ENCODE measurements at places on chromosomes 16 and 17.
A peak's percentile ranks its signal among the peaks of the same experiment; 100 is the strongest.

- DNase-seq = no peak
These were observed 241.8 kb upstream of the SOX9 start for GRCh38 chr17:71878998-71879397.

GRCh38 chr16:72752004-72752695 is 295.8 kb downstream of the ZFHX3 start:
- no peak for DNase-seq

DNA sequence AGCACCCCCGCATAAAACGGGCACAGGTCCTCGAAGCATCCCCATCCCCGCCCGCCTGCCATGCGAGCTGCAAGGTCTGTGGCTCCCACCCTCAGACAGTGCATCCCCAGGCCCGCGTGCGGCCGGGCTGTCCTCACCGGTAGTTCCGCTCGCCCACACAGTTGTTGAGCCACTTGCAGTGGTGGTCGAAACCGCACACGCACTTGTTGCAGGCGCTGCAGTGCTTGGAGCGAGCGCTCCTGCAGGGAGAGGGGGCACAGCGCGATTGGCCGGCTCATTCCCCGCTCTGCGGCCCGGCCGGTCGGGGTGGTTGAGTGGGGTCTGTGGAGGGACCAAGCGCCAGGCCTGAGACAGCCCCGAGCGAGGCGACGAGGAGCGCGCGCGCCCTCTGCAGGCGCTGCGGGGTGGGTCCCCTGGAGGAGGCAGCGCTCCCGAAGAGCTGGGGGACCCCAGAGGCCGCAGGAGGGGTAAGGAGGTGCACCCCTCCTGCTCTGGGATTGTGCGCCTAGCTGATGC is 6.0 kb upstream of the TPPP3 start:
- no peak for DNase-seq

- no peak for DNase-seq
These were observed 13.4 kb downstream of the FBF1 start for GRCh38 chr17:75927286-75927922.

GRCh38 chr17:57898487-57899311 is 48.9 kb upstream of the MRPS23 start:
- no peak for DNase-seq

- DNase-seq = no peak
These were observed 630 bp downstream of the MILR1 start for GRCh38 chr17:64449545-64449944.

DNA sequence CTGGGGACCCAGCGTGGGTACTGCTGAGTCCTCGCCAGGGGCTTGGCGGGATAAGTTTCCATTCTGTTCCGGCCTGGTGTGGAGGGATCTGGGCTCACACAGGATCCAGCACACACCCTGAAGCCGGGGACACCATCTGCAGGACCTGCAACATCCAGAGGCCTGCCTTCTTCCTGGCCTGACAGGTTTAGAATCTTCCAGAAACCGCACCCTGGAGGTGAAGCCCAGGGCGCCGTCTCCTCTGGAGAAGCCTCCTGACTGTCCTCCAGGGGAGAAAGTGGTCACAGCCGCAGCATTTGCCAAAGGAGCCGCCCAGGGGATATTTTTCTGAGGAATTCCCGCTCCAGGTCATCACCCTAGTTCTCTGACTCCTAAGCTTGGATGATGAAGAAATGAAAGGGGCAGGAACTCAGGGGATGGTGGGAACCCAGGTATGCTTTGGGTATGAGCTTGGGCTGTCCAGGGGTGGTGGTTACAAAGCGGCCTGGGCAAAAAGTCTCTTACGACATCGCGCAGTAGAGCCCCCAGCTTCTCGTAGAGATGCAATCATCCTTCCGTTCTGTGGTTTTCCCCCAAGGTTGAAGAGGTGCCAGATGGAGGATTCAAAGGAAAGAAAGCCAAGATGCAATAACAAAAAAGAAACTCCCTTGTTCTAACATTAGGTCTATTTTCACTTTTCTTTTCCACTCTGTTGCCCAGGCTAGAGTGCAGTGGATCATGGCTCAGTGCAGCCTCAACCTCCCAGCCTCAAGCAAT is 9.1 kb upstream of the CRISPLD2 start:
- no peak for DNase-seq

DNA sequence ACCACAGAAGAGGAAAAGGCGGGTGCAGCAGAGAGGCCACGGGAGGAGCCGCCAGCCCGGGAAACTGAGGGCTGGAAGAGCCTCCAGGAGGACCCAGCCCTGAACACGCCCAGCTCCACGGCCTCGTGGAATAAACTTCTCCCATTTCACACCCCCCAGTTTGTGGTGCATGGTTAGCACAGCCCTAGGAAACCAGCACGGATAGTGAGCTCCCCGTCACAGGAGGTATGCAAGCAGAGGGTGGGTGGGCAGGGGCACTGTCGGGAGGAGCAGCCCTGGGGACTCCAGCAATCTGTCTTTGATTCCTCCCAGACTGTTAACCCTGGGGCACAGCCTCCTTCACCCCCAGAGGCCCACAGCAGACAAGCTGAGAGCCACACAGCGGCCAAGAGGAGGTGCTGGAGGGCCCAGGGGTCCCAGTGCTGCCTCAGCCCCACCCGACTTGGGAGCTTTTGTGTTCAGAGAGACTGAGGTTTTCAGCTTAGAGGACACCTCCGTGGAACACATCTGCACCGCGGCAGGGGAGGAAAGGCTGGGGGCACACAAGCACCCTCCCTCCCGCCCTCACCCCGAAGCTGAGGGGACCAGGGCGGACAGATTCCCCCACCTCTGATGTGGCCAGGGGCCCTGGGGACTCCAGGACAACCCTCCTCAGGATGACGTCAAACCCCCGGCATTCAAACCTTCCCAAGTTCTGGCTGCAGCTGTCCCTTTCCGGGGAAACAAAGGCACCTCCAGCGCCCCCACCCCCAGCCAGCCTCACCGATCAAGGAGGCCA is 1.7 kb upstream of the IL17C start:
- DNase-seq = no peak

DNA sequence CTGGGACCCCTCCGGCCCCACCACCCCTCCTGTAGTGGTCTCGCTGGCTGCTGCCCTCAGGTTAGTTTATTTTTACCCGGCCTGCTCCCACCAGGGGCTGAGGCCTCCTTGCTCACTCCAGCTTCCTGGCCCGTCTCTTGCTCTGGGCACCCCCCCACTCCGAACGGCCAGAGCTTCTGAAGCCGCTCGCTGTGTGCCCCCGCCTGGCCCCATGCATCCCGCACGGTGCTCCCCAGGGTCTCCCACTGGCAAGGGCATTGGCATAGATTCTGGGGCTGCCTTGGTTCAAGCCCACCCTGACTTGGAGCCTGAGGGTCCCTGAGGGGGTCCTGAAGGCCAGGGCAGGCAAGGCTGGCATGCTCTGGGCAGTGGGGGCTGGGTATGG is 186.4 kb downstream of the SEC14L1 start:
- DNase-seq = no peak

DNA sequence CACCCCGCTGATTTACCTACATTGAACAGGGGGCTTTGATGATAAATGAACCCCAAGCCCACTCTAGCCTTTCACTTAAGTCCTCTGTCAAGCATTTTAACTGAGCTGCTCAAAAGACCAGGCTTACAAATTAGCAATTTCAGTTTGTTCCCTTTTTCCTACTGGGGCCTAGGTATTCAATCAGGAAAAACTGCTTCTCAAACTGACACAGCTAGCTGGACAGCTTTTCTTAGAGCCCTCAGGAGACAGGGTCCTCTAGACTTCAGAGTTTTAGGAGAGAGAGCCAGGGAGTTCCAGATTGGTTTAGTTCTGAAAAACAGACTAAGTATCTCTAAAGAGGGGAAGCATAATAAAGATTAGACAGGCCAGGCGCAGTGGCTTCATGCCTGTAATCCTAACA is 6.2 kb upstream of the HEXIM2 start:
- DNase-seq = no peak

DNA sequence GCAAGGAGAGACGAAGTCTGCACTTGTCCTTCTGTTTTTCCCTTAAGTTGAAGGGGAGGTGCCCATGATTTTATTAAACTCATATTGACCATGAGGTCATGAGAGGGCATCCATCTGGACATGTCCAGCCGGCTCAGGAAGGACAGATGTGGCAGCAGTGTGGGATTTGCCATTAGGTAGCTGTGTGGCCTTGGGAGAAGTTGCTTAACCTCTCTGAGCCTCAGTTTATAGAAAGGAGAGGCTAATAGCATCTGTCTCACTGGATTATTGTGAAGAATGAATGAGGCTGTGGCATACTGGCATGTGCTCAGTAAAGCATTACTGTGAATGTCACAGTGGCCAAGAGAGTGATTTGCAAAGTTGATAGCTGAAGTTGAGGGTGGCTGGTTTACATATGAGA is 1.2 kb downstream of the TIMM22 start:
- no peak for DNase-seq

- DNase-seq = no peak
These were observed 17.5 kb downstream of the MAP3K14 start for GRCh38 chr17:45299361-45299760.

DNA sequence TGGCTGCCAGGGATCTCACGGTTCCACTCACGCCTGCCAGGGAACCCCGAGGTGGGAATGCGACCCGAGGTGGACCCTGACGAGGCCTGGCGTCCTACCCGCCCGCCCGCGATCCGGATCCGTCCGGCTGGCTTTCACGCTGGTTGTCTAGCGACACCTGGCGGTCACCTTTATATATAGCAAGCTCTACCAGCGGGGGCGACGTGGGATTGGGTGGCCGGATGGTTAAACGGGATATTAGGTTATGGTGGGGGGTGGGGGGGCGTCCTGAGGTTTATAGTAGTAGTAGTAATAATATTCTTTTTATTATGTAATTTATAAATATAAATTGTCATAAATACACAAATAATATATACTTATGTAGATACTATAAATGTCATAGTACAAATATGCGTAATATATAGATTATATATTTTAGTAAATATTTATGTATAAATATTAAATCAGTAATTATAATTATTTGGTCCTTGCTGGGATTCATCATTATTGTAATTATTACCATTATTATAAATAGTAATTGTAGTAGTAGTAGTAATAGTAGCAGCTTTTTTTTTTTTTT is 136.9 kb downstream of the KCNJ12 start:
- DNase-seq = peak; percentile 49

- no peak for DNase-seq
These were observed 14.5 kb upstream of the FOXF1 start for GRCh38 chr16:86495756-86496261.

GRCh38 chr17:32161506-32162365 is 19.4 kb downstream of the RHOT1 start:
- DNase-seq = no peak

DNA sequence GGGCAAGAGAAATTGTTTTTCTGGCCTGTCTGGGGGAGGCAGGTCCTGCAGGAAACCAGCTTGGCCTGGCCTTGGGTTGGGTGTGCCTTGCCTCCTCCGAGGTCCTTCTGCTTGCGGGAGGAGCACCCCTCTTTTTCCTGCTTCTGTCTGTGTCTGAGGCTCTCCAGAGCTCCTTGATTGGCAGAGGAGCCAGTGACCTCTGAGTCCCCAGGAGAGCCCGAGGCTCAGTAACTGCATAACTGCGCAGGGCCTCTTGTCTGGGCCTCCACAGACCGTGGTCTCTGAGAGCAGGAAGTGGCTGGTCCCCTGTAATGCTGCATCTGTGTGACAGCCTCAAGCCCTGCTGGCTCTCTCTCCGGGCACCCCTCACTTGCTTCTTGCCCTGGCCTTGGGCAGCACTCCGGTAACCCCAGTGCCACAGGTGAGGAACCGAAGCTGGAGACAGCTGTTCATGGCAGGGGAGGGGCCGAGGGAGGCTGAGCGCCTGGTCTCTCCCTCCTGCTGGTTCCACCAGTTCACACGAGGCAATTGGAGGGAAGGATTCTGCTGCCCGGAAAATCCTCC is 1.6 kb downstream of the CAPN15 start:
- no peak for DNase-seq

- no peak for DNase-seq
These were observed 723 bp downstream of the TMEM186 start for GRCh38 chr16:8796469-8797363.

DNA sequence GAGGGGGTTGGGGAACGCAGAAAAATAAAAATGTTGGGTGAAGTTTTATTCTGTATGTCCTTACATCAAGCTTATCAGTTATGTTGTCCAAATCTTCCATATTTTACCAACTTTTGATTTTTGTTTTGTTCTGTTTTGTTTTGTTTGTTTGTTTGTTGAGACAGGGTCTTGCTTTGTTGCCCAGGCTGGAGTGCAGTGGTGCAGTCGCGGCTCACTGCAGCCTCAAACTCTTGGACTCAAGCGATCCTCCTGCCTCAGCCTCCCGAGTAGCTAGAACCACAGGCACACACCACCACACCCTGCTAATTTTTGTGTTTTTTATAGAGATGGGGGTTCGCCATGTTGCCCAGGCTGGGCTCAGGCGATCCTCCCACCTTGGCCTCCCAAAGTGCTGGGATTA is 20.8 kb downstream of the ZNRF1 start:
- DNase-seq = no peak

GRCh38 chr17:80029258-80029974 is 6.3 kb downstream of the TBC1D16 start:
- DNase-seq = no peak

GRCh38 chr17:35460354-35460851 is 11.8 kb upstream of the SLFN13 start:
- no peak for DNase-seq

- DNase-seq = no peak
These were observed 7.4 kb upstream of the ELAC2 start for GRCh38 chr17:13025258-13025627.

DNA sequence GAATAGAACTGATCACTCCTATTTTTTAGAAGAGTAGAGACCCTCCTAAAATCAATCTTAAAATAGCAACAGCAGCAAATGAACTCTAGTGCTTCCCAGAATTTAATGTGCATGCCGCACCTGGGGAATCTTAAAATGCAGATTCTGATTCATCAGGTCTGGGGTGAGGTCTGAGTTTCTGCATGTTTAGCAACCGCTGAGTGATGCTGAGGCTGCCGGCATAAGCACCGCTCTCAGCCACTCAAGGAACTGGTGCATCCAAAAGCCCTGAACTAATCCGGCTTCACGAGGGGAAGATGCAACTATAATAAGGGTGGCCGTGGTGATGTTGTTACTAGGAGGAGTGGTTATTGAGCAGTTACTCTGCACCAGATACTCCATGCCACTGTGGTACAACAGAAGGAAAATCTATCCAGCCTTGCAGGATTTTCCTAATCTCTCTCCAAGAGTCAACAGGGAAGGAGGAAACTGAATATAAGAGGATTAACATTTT is 19.7 kb downstream of the SDK2 start:
- no peak for DNase-seq

- no peak for DNase-seq
These were observed 26.3 kb upstream of the HS3ST2 start for GRCh38 chr16:22787466-22788192.

DNA sequence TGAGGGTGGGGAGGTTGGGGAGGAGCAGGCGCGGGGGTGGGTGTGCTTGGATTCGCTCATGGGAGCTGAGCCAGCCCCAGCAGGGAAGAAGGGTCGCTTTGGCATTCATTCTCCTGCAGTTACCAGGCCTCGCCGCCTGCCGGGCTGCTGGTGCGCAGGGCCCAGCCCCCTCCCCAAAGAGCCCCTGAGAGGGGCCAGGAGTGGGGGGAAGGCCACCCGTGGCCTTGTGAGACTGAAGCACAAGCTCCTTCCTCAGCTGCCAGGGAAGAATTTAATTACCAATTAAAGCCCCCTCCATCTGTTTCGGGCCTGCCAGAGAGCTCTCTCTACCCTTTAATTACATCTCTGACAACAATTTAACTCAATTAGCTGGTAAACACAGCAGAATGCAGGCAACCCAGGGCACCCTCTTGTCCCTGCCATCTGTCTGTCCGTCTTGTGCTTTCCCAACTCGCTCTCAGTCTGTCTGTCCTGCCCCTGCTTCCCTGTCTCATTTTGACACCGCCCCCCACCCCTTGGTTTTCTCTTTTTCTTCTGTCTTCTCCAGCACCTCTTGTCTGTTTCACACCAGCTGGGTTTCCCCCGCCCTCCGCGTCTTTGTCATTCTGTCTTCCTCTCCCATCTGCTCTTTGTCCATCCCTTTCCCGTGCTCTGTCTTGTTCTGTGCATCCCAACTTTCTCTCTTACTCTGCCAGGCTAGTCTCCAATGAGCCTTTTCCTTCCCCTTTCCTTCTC is 32.7 kb downstream of the CDK5RAP3 start:
- no peak for DNase-seq

Data from activated naive CD8-positive, alpha-beta T cell treated with anti-CD3 and anti-CD28 coated beads, Interleukin-2, amount 50 U/mL, for 16 hours (primary cell).